ENCODE measurements at places on chromosomes 1 and 21. TPM values are rescaled to one million over a fixed set of nuclear protein-coding genes. Genes with fewer than 3 reads are reported as not detected.

Gene VAMP3
- 50.7 TPM for total RNA-seq

Gene PAX7
- total RNA-seq, result not detected

DNA sequence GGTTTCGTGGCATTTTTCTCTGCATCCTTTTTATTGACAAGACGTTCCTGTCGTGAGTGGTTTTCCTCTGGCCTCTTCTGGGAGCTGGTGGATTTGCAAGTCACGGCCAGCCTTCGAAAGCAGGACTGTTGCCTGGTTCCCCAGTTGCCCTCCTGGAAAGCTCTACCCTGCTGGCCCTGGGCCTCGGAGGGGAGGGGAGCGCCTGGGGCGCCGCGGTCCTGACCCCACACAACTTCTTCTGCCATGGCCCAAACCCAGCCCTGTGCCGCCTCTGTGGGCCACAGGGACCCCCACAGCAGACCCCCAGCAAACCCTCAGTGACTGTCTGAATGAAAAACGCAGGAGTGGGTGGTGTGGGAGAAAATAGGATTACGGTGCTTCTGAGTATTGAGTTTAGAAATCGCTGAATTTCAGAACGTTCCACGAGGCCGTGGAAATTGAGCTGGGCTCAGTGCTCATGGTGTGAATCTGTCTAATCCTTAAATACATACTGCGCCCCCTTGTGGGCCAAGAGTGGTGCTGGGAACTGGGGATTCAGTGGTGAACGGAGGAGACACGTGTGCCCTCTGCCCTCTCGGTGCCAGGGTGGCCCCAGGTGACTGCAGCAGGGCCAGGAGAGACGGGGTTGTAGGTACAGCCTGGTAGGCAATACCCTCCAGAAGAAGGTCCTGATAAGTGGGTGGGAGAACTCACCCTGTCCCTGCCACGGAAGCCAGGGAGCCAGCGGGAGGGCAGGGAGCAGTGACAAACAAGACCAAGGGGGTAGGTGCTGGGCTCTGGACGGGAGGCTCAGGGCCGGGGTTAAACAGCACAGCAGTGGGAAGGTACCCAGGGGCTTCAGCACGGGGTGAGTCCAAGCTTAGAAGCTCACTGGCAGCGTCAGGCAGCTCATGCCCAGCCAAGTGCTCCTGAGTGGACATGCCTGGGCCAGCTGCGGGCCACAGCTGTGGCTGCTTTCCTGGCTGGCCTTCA, 101.2 kb upstream of the COL6A1 start:
- DNase-seq, result peak; percentile 73

- DNase-seq, result peak; percentile 47
Measured at GRCh38 chr1:92310185-92310597, 11.3 kb downstream of the RPAP2 start.

GRCh38 chr21:45821998-45822397, 159.6 kb upstream of the COL6A1 start:
- DNase-seq, result no peak

GRCh38 chr1:234782105-234782751, 172.2 kb upstream of the IRF2BP2 start:
- DNase-seq, result no peak

Gene TYW3
- 10.8 TPM for total RNA-seq

DNA sequence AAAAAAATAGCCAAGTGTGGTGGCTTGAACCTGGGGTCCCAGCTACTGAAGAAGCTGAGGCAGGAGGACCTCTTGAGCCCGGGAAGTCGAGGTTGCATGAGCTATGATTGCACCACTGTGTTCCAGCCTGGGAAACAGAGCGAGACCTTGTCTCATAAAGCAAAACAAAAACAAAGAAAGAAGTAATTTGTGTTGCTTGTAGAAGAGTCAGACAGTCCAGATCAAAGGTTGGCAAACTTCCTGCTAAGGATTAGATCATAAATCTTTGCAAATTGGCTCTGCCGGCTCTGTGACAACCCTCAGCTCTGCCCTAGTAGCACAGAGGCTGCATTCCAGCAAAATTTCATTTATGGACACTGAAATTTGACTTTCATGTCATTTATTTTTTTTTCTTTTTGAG, 19.0 kb upstream of the MFN2 start:
- peak; percentile 74 for DNase-seq

DNA sequence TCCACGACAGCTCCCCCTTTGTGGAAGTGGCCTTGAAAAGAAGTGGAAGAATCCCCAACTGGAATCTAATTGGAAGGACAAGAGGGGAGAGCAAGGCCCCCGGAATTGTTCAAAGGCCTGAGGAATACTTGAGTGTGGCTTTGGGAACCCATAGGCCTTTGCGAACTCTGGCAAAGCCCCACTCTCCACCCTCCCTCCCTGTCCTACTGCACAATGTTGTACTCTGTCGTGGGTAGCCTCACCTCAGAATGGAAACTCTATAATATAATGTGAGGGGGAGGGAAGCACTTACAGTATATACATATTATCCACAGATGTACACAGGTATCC, 28.5 kb downstream of the PLPP3 start:
- no peak for DNase-seq

Data from HT-29 (cell line).